Lower leg skin (tissue), 4 donors: ENCODE measurements at places on chromosomes 5 and 9. TPM values are rescaled to one million over a fixed set of nuclear protein-coding genes. Genes with fewer than 3 reads are reported as not detected.

Gene STKLD1
- total RNA-seq: not detected

- no peak for DNase-seq
These were observed 26.9 kb upstream of the SH3TC2 start for GRCh38 chr5:149089796-149090195.

Gene TOR1A
- total RNA-seq: 44.7 TPM

DNA sequence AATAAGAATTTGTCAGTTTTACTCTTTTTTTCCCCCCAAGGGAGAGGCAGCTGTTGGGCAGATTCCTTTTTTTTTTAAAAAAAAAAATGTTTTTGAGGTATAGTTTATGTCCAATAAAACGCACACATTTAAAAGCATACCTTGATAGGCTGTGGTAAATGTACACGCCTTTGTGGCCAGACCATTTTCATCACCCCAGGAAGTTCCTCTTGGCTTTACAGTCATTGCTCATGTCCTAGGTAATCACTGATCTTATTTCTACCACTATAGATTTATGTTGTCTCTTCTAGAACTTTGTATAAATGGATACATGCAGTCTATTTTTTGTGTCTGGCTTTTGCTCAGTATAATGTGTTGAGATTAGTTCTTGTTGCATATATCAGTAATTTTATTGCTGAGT is 9.8 kb downstream of the SUB1 start:
- no peak for DNase-seq

DNA sequence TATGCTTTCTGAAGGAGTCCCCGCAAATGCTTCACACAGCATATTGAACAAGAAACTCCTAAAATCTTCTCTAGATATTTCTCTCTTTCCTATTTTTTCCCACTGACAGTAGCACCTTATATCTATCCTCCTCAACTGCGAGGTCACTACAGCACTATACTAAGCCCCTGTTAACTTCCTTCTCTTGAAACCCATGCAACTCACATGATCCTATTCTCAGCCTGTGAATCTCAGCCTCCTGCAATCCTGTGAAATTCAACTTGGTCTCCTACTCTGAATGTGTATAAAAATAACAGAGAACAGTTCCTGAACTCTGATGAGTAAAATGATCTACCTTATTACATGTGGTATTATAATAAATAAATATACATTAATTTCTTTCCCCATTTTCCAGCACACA is 6.1 kb upstream of the PLGRKT start:
- DNase-seq: no peak

GRCh38 chr5:112908854-112909253 is 13.2 kb downstream of the REEP5 start:
- DNase-seq: no peak
